Ammon's horn (tissue), 1 donor: ENCODE measurements at places on chromosomes 7 and 10.

DNA sequence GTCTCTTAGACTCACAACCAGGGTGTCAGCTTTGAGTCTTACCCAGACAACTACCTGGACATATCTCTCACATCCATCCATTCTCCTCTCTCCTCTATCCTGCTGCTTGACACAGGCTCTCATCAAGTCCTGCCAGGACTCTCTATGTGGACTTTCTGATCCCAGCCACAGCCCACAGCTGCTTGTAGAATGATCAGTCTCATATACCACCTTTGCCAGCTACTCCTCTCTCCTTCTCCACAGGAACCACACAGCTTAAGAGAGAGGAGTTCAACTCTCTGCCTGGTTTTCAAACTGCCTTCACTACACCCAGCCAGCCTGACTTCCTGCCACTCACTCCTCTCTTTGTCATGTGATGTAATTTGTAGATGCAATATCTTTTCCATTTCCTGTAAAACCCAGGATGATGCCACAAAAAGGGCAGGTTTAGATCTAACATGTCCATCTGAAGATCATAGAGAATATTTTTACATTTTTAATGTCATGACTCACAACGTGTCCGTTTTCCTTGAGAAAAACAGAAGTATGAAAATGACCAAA is 154.0 kb downstream of the RAB11FIP2 start:
- no peak for DNase-seq

DNA sequence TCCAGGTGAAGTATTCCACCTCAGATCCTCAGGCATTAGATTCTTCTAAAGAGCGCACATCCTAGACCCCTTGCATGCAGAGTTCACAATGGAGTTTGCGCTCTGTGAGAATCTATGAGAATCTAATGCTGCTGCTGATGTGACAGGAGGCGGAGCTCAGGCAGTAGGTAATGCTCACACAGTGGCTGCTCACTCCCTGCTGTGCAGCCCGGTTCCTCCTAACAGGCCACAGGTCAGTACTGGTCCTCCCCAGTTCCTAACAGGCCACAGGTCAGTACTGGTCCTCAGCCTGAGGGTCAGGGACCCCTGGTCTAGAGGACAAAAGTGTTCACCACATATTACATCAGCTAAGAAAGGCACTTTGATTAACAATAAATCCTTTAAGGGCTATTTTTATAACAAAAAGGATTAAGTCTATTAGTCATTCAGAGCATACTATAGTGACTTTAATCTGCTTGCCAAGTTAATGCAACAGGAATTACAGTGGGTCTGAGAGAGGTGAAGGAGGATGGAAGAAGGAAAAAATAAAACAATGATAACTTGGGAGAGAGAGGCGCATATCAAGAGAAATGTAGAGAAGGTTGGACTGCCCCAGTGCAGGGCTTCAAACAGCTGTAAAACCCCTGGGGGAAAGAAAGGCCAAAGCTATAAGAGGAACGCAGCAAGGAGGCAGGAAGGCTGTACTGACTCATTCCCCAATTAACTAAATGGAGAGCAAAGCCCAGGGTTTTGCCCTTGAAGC is 49.2 kb downstream of the CUL2 start:
- no peak for DNase-seq

- no peak for DNase-seq
Measured at GRCh38 chr7:19709249-19709578, 377 bp upstream of the POLR1F start.

GRCh38 chr10:34213805-34214197 is 601.3 kb downstream of the PARD3 start:
- no peak for DNase-seq

GRCh38 chr10:16968416-16969041 is 151.3 kb upstream of the RSU1 start:
- DNase-seq, result peak; percentile 27

DNA sequence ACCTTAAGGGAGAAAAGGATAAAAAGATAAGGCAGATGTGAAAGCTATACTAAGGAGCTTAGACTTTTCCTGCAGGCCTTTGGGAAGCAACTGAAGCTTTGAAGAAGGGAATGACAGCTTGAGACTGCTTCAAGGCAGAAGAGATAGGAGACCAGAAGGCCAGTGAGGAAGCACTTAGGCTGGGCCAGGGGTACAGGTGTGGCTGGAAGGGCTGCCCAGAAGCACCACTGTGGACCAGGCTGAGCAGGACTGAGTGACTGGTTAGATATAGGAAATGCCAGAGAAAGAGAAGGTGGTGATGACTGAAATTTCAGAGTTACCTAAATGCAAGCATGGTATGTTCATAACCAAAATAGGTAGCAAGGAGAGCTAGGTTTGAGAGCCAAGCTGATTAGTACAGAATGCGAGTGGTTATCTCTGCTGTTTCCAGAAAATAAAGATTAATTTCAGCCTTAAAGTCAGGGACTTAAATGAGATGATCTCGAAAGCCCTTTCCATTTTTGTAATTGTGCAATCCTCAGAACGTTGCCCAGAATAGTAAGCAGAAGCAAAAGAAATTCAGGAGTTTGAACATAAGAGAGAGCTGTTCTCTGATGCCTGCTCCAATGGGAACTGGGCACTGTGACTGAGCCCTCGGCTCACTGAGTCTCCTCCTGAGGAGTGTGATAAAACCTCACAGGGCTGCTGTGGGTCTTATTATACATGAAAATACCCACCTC is 54.9 kb downstream of the MET start:
- DNase-seq, result no peak

DNA sequence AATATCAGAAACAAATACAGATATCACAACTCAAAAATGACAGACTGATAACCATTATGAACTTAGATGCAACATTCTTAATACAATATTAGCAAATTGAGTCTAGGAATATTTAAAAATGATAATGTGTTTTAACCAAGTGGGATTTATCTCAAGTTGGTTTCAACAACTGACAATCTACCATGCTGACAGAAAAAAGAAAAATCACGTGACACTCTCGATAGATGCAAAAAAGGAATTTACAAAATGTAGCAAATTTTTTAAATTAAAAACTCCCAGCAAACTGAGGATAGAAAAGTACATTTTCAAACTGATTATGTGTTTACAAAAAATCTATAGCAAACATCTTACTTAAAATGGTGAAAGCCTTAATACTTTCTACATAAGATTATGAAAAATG is 177.4 kb downstream of the MALRD1 start:
- DNase-seq, result no peak

DNA sequence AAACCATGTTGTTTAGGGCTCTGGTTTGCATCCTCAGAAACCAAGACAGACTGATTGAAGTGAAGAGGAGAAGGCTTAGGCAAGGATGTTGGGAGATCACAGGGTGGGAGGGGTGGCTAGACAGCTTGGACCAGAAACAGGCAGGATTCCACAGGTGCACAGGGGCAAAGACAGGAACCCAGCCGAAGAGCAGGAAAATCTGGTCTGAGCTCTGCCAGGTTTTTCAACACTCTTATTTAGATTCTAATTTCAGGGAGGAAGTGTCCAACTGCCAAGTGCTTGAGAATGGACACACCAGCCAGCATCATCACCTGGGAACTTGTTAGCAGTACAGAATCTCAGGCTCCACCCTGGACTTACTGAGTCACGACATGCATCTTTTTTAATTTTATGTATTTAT is 93.8 kb downstream of the MARCHF5 start:
- no peak for DNase-seq

- DNase-seq, result no peak
Measured at GRCh38 chr10:60536529-60537114, 146.9 kb upstream of the ANK3 start.

DNA sequence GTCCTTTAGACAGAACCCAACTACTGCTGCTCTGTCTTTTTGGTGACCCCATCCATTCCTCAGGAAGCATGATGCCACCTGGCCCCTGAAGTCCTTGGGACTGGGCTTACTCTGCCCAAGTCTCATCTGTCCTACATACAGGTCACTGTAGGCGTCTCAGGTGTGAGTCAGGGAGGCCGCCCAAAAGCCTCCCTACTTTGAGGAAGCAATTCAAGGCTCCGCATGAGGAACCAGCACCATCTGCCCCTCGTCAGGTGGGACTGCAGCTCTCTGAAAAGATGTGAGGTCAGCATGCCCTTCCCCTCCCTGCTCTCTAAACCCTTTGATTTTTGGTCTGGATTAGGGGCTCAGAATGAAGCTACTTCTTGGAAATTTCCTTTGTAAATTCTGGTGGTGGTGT is 354.8 kb downstream of the CXCL12 start:
- DNase-seq, result no peak

GRCh38 chr10:26441491-26442214 is 3.5 kb downstream of the APBB1IP start:
- no peak for DNase-seq

GRCh38 chr7:143914938-143915652 is 13.1 kb upstream of the TCAF1 start:
- DNase-seq, result no peak

DNA sequence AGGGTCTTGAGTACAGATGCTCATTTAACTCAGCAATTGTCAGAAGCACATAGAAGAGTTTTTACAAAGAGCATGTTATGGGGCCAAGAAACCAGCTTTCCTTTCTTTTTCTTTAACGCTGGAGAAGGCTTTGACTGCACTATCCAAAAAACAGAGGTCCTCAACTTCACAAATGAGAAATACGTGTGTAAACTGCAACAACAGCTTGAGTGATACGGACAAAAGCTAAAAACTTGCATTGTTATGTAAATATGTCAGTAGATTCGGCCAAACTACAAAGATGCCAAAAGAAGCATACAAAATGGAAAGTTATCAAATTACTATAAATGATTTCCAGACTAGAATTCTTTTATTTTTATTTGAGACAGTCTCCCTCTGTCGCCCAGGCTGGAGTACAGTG is 62.4 kb upstream of the C10orf90 start:
- DNase-seq, result no peak

DNA sequence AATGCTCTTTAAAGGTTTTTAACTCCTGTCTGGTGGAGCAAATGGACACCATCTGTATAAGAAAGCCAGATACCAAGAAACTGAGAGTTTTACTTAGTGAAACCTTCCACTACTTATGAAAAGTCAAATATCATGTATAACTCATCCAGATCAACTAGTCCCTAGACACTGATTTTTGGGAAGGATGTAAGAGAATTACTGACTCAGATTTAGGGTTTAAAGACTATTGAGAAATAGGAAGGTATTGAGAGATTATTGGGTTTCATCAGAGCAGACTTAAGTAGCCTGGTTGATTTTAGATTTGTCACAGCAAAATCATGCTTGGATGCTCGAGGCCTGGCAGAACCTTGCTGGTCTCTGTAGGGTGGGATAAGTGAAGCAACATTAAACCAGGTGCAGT is 3.1 kb downstream of the CSTF2T start:
- no peak for DNase-seq

DNA sequence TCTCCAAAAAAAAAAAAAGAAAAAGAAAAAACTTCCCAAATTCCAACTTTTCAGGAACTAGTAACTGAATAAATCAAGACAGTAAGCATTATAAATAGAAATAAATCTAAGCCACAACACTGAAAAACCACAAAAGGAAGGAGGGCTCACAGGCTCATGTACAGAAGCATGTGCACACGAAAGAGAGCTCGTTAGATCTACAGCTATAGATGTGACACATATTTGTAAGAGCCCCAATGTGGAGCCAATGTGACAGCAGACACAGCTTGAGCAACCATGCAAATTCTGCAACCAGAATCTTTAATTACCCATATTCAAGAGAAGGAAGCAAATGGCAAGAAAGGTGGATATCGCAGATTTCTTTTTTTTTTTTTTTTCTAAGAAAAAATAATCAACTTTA is 94.7 kb downstream of the SORBS1 start:
- DNase-seq, result no peak

GRCh38 chr10:11080564-11080984 is 62.9 kb downstream of the CELF2 start:
- no peak for DNase-seq

- DNase-seq, result no peak
Measured at GRCh38 chr7:32266932-32267475, 196.8 kb upstream of the PDE1C start.

- no peak for DNase-seq
Measured at GRCh38 chr7:117129521-117129955, 176.2 kb downstream of the ST7 start.

DNA sequence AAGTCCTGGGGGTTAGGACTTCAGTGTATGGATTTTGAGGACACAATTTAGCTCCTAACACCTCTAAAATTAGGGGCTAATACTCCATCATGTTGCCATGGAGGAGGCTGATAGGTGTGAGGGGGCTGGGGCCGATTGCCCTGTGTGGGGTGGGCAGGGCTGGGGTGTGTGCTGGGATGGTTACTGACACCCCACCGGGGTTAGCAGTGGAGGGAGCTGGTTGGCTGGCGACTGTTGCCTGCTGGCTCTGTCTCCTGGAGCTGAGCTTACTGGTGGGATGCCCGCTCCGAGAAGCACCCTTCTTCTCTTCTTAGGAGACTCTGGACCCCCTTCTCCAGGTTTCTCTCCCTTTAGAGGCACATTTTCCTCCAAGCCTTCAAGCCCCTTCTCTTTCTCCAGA is 22.2 kb upstream of the SH2D4B start:
- no peak for DNase-seq

GRCh38 chr10:120580918-120581895 is 124.2 kb downstream of the PLPP4 start:
- no peak for DNase-seq

DNA sequence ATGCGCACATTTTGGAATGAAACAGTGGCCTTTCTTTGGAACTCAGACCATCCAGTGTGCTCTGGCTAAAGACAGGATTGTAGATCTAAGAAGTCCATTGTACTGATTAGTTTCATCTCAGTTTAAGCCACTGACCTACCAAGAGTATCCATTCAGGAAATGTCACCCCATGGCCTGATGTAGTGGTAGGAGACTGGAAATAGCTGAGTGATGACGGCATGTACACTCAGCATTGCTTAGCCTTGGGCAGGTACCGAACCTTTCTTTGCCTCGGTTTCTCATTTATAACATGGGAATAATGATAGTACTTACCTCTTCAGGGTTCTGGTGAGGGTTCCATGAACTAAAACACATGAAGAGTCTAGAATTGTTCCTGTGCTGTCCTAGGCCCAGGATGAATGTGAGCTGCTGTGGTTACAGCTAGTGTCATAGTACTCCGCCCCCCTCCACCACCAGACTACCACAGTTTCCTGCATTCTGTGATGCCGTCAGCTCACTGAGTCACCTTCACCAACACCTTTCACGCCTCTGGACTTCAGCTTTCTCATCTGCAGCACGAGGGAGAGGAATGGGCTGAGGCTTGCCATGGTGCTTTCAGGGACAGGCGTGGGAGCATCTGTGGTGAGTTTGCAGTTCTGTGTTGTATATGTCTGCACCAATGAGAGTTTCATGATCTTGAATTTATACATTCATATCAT is 484.0 kb upstream of the GALNT17 start:
- DNase-seq, result no peak

- no peak for DNase-seq
Measured at GRCh38 chr10:114311023-114311422, 72.0 kb downstream of the VWA2 start.

GRCh38 chr10:114301177-114301576 is 62.1 kb downstream of the VWA2 start:
- no peak for DNase-seq
